AG20443 (cell line): ENCODE measurements at places on chromosomes 3 and 15.
A peak's percentile ranks its signal among the peaks of the same experiment; 100 is the strongest.

- peak; percentile 65 for DNase-seq
These were observed 29.5 kb downstream of the TBC1D2B start for GRCh38 chr15:78047761-78048627.

GRCh38 chr15:29308299-29308698 is 38.7 kb upstream of the NSMCE3 start:
- no peak for DNase-seq

DNA sequence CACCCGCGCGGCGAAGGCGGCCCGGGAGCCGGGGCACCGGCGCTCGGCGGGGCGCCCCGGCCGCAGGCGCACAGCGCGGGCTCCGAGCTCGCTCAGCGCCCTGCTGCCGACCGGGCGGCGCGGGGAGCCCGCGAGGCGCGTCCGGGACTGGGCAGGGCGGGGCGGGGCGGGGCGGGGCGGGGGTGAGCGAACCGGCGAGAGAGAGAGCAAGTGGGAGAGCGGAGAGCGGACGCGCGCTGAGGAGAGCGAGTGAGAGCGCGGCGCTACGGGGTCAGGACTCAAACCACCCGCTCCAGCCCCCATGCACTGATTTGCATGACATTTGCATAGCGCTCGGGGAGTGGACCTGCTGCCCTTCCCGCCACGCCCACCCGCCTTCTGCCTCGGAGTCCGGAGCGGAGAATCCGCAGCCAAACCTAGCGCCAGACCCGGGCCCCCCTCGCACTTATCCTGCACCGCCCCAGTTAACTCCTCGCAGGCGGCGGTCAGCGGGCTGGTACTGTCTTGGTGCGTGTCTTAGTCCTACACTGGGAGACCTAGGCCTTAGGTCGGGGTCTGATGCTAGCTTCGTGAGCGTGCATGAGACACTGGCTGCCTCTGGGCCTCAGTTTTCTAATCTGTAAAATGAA is at the start of gene MYLK:
Gene MYLK, minus strand, starts transcription at position 130 of the 629 bp plus-strand sequence. CDS start 90,491 bp downstream, outside the sequence.
- peak; percentile 96 for DNase-seq

DNA sequence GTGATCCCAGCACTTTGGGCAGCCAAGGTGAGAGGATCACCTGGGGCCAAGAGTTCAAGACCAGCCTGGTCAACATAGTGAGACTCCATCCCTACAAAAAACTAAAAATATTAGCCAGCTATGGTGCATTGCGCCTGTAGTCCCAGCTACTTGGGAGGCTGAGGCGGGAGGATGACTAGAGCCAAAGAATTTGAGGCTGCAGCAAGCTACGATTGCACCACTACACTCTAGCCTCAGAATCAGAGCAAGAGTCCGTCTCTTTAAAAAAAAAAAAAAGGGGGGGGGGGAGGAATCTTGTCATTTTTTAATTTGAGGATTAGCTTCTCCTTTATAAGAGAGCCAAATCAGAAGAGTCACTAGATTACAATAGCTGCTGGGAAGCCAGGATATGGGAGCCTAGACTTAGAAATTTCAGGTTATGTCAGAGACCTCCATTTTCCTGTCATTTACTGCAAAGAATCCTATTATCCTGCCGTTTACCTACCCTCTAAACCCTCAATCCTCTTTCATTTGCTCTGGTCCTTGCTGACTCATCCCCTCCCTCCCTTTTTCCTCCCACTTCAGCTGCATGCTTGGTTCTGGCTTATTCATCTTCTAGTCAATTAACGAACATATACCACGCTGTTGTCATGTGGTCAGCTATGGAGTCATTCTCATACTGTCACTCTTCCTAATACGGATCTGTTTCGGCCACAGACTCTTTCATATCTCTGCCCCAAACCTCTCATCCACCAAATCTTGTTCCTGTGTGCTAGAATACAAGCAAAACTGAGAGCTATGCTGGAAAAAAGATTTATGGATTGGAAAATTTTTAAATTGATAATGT is 83.8 kb upstream of the PPIB start:
- DNase-seq, result peak; percentile 65

GRCh38 chr15:85795337-85796305 is 896 bp upstream of the KLHL25 start:
- no peak for DNase-seq

GRCh38 chr15:53000409-53000808 is 210.3 kb upstream of the ONECUT1 start:
- DNase-seq, result no peak

GRCh38 chr3:167198949-167199600 is 181.0 kb downstream of the ZBBX start:
- no peak for DNase-seq

DNA sequence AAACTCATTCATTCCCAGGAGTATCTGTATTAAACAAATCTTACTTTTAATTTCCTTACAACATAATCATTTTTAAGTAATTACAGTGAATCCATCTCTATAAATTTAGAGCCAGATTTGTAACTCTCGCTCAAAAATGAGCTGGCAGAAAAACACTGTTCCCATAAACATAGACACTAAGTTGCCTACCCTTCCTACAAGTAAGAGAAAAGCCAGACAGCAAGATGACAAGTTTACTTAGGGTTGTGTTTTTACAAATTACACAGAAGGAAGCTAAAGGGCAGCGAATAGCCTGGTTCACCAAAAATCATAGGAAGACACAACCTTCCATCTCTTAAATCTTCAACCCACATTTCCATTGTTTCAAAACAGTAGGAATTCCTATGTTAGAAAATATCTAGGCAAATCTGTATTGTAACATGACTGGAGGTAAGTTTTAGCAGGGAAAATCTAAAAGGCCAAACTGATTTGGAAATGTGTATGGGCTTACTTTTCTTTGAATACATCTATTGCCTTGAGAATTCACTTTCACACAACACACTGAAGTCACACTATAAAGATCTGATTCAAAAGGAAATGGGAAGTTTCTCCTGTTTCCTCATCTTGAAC is 21.7 kb downstream of the HERC1 start:
- no peak for DNase-seq

GRCh38 chr15:83206526-83207008 is 1.1 kb downstream of the HDGFL3 start:
- no peak for DNase-seq

DNA sequence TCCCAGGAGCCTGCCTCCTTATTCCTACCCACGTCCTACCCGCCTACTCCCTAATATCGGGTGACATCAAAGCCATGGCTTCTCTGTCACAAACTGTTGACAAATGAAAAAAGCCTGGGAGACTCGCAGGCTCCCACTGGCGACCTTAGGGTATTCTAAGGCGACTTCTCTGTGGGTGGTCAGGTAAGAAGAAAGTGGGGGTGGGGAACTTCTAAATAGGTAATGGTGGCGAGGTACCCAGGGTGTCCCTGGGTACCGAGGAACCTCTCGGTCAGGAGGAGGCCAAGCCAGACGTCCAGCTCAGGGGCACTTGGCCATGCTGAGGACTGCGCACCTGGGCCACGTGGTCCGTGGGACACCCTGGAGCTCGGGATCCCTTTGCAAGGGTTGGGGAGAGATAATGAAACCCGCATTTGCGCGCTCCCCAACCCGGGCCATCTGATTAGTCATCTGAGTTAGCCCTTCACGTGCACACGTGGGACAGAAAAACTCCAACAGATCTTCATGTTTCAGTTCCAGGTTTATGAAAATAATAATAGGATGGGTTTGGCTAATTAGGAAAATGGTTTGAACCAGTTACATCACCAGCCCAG is 78.2 kb downstream of the NR2F2 start:
- no peak for DNase-seq

DNA sequence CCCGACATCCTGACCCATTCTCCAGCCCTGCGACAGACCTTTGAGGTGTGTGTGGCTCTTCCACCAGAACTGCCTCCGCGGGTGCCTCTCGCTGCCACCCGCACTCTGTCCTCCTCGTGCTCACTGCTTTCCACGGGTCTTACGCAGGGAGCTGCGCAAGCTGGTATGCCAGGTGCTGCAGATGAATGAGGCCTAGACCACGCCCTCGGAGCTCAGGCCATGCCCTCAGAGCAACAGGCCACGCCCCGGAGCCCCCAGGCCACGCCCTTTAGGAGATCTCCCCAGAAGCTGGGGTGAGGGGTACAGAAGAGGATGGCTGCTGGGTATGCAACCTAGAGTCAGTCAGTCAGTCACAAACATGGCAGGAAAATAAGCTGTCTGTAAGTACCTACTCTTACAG is 300.3 kb downstream of the GABRG3 start:
- no peak for DNase-seq

DNA sequence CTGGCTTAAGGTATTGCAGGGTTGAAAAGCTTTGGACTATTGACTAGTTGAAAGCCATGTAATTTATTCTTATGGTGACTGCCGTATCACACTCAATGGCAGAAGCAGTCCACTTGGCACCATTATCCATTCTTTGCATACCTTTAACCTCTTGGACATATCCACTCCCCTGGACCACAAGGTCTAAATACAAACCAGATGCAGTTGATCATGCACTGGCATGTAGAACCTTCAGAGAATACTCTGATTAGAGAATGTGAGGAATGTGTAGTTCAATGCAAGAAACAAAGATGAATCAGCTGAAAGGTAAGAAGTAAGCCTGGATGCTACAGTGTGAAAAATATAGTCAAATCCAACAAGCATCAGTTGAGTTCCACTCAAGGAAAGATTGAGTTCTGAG is 93.1 kb downstream of the FRMD5 start:
- peak; percentile 47 for DNase-seq

- DNase-seq, result no peak
These were observed 401.2 kb upstream of the NR2F2 start for GRCh38 chr15:95929232-95929846.

DNA sequence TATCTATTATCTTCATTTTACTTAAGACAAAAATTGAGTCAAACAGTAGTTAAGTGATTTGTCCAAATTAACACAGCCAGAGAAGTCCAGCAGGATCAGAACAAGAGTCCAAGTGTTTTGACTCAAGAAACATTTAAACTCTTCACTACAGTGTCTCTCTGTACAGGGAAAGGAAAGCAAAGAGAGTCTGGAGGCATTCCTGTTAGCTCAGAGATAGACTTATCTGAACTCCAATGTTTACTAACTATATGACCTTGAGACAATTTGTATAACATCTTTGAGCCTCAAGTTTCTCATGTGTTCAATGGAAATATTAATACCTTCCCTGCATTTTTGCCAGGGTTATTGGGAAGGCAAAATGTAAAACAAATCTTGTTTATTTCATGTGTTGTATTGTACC is 849.1 kb downstream of the DIPK2A start:
- DNase-seq, result no peak

GRCh38 chr15:89118481-89118989 is 30.3 kb downstream of the ABHD2 start:
- no peak for DNase-seq

DNA sequence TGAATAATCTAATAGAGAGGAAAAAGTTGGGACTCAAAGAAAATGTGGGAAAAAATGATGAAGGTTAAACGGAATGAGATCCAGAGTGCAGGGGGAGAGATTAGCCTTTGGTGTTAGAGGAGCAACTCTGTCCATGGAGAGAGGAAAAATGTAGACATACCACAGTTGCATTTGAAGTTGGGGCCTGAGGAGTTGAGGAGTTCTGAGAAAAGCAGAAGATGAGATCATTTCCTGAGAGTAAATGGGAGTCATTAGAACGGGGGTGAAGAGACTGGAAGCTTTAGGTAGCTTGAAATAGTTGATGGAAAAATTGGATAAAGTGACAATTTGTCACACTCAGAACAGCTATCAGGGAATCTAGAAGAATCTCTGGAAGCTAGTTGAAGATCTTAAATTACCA is 7.3 kb downstream of the CCR5AS start:
- no peak for DNase-seq

DNA sequence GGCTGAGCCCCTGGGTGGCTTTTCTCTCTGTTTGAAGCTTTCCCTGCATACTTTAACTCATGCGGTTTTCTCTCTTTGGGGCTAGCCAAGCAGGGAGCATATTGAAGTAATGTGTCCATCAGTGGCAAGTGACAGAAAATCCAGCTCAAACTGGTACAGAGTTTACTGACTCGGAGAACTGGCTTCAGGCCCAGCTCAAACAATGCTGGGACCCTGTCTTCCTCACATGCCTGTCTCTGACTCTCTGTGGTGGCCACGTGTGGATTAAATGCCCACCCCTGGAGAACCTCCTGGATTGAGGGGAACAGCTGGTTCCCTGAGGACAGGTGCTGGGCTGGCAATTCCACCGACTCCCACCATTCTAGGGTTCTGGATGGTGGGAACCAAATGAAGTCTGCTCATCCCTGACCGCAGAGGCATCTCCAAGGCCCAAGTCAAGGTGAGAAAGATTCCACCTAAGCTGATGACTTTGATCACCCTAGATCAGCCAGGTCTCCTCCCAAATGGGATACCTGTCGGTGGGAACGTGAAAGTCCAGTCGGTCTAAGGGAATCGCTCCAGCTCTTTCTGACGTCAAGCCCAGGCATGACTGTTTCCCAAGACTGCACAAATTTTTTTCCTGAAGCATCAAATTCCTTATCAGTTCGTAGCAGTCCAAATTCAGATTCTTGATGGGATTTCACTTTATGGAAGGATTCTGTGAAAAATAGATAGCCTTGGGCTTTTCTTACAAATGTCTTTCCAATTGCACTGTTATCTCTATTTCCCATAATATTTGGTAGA is 16.3 kb upstream of the HDAC11 start:
- no peak for DNase-seq

DNA sequence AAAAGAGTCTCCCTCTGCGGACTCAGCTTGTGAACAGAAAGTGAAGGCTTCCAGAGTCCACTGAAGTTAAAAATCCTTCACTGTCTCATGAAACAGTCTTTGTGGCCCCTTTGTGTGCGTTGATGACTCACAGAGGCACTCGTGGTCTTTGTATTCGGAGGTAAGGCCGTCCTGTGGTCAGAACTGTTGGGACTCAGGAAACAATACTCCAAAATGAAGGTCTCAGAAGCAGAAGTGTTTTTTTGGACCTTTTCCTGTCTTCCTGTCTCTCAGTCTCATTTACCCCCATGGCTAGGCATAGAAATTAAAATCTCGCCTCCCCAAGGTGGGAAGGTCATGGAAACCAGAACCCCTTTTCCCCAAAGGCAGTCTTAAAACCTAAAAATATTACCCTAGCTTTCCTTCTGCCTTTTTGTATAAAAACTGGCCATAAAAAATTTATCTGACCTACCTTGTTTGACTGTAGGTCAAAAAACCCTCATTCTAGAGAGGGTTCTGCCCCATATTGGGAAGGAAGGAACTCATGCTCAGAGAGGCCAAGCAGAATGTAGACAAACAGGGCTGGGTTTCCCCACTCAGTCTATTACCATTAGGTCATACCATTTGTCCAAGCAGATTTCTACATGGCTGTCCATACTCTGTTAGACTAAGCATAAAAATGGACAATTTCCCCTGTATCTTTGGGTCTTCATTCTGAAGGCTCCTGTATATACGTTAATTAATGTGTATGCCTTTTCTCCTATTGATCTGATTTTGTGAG is 19.1 kb upstream of the EPB42 start:
- no peak for DNase-seq

DNA sequence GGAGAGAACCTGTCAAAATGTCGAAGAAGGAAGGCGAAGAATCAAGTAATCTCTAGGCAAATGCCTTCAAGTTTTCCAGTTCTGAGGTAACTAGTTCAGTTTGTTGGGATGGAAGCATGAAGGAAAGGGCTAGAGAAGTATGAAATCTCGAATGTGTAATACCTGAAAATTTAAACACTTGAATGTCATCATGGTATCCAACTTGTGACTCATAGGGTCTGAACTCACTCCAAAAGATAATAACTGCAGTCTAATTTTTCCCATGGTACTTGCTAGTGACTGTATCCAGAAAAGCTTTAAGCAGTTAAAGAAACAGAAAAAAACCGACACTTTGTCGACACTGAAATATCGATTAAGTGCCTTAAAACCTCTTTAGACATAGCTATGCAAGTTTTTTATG is 102.9 kb upstream of the CHRM5 start:
- DNase-seq, result no peak

- DNase-seq, result no peak
These were observed 130.4 kb downstream of the ZNF385D start for GRCh38 chr3:21620511-21621155.

GRCh38 chr3:190862209-190863118 is at the start of gene GMNC:
TSS of gene GMNC (minus strand) at chr3:190862694. CDS start at chr3:190862615, 79 bp downstream.
- DNase-seq, result peak; percentile 88

- no peak for DNase-seq
These were observed 403.4 kb upstream of the SUCLG2 start for GRCh38 chr3:68057637-68058320.
